Panc1 (cell line): ENCODE measurements at places on chromosomes 5 and 9. TPM values are rescaled to one million over a fixed set of nuclear protein-coding genes. Genes with fewer than 3 reads are reported as not detected.

The SPARC gene
- total RNA-seq, result 228 TPM

The THBS4 gene
- 0.31 TPM for total RNA-seq

The PGM5 gene
- 0.21 TPM for total RNA-seq

The PLPPR1 gene
- not detected for total RNA-seq

DNA sequence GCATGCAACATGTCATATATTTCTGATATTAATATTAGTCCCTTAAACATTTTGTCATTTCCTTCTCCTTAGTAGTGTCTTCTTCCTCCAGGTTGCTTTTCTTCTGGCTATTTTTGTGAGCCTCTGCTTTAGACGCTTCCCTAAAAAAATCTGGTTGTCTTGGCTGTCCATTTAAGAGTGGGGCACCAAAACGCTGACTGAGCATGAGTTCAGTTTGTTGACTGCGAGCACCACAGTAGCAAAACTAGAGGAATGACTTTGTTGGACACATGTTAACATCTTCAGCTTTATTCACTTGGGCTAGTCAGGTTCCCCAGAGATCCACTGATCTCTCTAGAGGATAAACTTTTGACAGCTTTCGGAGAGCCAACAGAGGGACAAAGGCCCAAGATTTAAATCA lies 19.3 kb upstream of the TEK start:
- no peaks in the 10 kb centered on the region for H3K4me1 ChIP-seq
- H3K27me3 ChIP-seq, result no peaks in the 10 kb centered on the region
- no peak for DNase-seq
- no peak overlapping the region for H3K27ac ChIP-seq

DNA sequence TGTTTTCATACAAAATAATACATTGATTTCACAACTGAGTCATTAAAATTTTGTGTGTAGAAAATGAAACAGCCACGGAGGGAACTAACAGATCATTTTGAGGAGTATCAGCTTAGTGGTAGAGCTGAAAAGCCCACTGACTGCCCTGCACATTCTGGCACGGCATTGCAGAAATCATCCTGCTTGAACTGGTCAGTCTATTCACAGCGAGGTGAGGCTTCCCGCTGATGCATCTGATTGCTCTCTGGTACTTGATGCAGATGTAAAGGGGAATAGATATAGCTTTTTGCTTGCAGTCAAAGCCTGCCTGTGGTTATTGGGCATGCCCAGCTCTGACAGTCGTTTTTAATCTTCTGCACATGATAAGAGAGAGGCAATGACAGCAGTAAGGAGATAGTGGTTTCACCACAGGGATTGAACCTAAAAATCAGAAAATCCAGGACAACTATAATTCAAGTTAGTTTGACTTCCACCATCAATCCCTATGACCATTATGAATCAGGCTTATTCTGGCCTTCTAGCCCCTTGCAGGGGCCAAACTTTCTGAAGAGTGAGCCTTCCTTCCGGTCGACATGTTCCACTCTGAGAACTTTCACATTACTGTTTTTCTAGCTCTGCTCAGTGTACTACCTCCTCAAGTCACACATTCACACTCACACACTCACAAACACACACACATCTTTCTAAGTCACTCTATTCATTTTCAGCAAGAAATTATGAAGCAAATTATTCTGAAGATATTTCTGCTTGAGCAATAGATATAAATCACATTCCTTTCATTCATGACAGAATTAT lies 782.8 kb upstream of the NUDT12 start:
- H3K4me3 ChIP-seq, result peak overlapping the region; percentile 29
- DNase-seq, result no peak
- peaks cover 12% of the 10 kb centered on the region for H3K4me1 ChIP-seq
- H3K27ac ChIP-seq, result peak overlapping the region; percentile 51; the same call in 1 of the 2 replicates
- no peaks in the 10 kb centered on the region for H3K36me3 ChIP-seq
- no peaks in the 10 kb centered on the region for H3K27me3 ChIP-seq

DNA sequence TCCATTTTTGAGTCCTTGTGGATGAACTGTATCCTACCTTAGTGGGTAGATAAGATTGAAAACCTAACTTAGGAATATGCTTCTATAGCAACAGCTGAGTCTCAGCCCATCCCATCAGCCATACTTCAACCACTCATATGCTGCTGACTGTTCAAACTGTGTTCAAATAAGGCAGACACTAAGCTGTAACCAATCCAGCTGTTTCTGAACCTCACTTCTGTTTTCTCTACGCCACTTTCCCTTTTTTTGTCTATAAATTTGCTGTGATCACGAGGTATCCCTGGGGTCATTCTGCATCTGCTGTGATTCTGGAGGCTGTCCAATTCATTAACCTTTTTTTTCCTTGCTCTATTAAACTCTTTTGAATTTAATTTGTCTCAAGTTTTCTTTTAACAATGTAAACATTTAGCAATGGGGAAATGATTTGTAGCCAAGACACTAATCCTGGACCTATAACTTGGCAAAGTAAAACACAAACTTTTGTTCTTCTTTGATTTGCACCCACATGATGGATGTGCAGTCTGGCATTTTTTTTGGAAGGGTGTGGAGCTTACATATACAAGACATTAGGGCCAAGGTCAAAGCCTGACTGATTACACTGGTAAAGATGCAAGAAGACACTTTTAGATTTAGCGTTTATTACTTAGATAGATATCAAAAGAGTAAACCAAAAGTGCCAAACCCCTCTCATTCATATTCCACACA lies 14.9 kb upstream of the SCGB3A2 start:
- H3K27ac ChIP-seq, result no peak overlapping the region
- DNase-seq, result no peak
- no peaks in the 10 kb centered on the region for H3K27me3 ChIP-seq
- no peak overlapping the region for H3K4me3 ChIP-seq
- no peaks in the 10 kb centered on the region for H3K4me1 ChIP-seq

DNA sequence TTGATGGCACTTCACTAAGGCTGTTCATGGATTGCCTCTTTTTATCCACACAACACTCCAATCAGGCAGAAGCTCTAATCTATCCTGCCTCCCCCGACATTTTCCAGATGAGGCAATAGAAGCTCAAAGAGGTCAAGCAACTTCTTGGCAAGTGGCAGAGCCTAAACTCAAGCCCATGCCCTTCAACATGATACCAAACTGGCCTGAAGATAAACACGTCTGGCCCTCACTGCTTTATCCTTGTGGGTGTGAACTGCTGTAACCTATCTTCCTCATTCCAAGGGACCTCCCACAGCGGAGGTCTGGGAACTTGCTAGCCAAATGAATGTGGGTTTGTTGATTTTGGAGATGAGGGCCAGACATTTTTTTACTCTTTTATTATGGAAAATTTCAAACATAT lies 9.5 kb downstream of the SLC35A4 start:
- no peaks in the 10 kb centered on the region for H3K36me3 ChIP-seq
- H3K27ac ChIP-seq, result no peak overlapping the region
- H3K27me3 ChIP-seq, result no peaks in the 10 kb centered on the region
- H3K4me1 ChIP-seq, result no peaks in the 10 kb centered on the region
- no peak overlapping the region for H3K4me3 ChIP-seq

DNA sequence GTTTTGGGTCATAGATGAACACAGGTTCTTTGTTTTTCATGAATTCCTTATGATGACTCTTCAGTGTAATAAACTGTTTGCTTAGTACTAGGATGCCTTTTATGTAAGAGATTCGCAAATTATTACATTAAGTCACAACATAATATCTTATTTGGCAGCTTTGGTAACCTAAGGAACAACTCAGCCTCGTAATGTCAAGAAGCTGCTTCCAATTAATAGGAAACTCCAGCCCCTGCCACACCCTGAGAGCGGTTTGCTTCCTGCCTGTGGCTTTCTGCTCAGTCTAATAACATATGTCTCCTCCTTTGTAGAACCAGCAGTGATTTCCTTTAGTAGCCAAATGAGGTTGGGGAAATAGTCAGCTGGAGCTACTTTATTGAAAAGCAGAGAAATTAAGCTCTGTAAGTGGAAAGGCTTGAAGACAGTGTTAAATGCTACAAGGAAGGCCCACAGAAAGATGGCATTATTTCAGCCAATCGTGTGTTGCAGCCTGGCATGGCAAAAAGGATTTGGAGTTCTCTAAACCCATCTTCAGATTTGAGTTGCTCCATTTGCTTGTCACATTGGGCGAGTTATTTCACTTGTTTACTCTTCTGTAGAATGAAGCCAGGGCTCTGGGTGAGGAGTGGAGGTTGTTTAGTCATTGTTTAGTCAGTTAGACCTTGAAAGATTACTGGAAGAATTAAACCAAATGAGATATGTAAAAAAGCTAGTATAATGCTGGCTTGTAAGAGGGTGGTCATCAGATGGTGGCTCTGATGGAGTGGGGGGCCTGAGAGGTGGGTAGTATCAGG lies 54.1 kb downstream of the MTAP start:
- H3K27me3 ChIP-seq, result no peaks in the 10 kb centered on the region
- DNase-seq, result no peak
- H3K36me3 ChIP-seq, result no peaks in the 10 kb centered on the region
- no peak overlapping the region for H3K4me3 ChIP-seq
- no peak overlapping the region for H3K27ac ChIP-seq

DNA sequence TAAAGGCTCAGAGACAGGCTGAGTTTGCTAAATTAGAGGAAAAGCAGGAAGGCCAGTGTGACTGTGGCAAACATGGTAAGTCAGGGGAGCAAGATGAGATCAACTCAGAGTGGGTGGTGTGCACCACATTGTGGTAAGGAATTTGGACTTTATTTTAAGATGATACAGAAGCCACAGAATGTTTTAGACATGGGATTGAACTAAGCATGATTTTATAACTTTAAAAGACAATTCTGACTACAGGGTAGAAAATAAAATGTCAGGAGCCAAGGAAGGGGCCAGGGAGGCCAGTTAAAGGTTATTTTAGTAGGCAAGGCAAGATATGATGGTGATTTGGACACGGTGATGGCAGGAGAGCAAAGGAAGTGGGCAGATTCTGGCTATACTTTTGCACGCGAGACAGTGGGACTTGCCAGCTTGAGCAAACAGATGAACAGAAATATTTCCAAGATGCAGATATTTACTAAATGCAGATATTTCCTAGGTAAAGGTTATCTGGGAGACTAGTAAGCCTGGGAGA lies 53.9 kb downstream of the TSSK1B start:
- H3K27ac ChIP-seq, result no peak overlapping the region
- no peaks in the 10 kb centered on the region for H3K4me1 ChIP-seq
- DNase-seq, result no peak

- peaks cover 7% of the 10 kb centered on the region for H3K4me1 ChIP-seq
- no peaks in the 10 kb centered on the region for H3K27me3 ChIP-seq
- peak overlapping the region; percentile 87 for H3K4me3 ChIP-seq
Observed at GRCh38 chr9:35079041-35079425, 709 bp downstream of the FANCG start.

DNA sequence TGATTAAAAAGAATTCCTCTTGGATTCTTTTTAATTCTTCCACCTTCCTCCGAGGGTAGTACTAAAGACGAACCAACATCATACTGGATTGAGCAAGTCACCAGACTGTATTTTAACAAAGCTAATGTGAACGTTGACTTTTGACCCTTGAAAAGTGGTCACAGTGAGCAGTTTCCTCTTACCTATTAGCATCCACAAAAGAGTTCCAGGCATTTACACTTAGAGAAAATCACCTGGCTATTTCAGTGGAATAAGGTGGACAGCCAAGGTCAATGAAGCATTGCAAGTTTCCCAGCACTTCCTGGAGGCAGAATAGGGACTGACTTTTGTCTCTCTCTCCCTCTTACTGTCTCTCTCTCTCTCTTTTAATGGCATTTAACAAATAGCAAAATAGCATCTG lies 145.1 kb upstream of the DAB2 start:
- H3K27me3 ChIP-seq, result peaks cover 15% of the 10 kb centered on the region
- no peak overlapping the region for H3K4me3 ChIP-seq
- no peaks in the 10 kb centered on the region for H3K36me3 ChIP-seq
- no peaks in the 10 kb centered on the region for H3K4me1 ChIP-seq

DNA sequence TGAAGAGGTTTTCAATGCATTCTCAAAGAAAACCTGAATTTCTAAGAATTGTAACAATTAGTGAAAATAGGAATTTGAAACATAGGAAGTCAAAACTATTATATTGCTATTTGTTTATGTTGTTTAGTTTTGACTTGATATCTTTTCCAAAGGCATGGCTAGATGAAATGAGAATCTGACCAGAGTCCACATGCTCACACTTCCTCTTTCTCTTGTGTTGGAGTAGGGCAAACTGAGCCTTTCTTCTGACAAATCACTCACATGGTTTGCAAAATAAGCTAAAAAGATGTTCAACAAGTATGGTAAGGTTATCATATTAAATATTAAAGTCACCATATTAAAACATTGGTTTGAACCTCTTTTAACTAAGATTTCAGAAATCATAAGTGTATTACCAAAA lies 512.6 kb downstream of the ISL1 start:
- H3K4me3 ChIP-seq, result no peak overlapping the region
- H3K27ac ChIP-seq, result no peak overlapping the region
- H3K27me3 ChIP-seq, result no peaks in the 10 kb centered on the region
- DNase-seq, result no peak

DNA sequence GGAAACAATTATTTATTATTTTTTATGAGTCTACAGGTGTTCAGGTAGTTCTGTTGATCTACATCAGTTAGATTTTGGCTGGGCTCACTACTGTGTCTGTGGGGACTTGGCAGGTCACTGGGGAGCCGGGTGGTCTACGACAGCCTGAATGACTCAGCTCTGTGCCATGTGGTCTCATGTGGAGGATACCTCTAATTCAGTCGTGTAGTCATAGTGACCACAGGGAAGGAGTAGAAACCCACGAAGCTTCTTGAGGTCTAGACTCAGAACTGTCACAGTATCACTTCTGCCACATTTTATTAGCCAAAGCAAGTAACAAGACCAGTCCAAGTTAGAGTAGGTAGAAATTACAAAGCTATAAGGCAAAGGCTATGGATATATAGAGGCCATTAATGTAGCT lies 64.7 kb upstream of the GRAMD2B start:
- H3K4me3 ChIP-seq, result no peak overlapping the region
- peaks cover 12% of the 10 kb centered on the region for H3K4me1 ChIP-seq
- peak overlapping the region; percentile 35; the same call in 1 of the 2 replicates for H3K27ac ChIP-seq
- no peak for DNase-seq

DNA sequence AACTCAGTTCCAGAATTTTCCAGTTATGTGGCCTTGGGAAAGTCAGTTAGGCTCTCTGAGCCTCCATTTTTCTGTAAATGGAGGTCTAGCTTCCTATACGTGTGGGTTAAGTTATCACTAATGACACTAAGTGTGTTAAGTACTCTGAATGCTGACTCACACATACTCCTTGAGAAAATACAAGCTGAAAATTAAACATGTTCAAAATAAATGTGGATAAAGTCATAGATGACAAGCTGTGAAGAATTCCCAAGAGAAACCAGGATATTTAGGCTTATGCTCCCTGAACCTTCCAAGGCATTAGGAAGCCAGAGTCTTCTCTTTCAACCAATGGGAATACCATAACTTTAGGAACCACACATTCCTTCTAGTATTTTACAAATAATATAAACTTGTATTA lies 58.1 kb downstream of the ABCA1 start:
- H3K4me3 ChIP-seq, result no peak overlapping the region
- no peaks in the 10 kb centered on the region for H3K27me3 ChIP-seq
- no peaks in the 10 kb centered on the region for H3K36me3 ChIP-seq
- no peak for DNase-seq

GRCh38 chr5:167355346-167355745 lies 936.1 kb upstream of the WWC1 start:
- no peaks in the 10 kb centered on the region for H3K27me3 ChIP-seq
- H3K36me3 ChIP-seq, result no peaks in the 10 kb centered on the region
- H3K4me1 ChIP-seq, result no peaks in the 10 kb centered on the region
- no peak overlapping the region for H3K4me3 ChIP-seq
- H3K27ac ChIP-seq, result no peak overlapping the region
- DNase-seq, result no peak
